ENCODE measurements at places on chromosomes 5 and 9. TPM values are rescaled to one million over a fixed set of nuclear protein-coding genes. Genes with fewer than 3 reads are reported as not detected.

DNA sequence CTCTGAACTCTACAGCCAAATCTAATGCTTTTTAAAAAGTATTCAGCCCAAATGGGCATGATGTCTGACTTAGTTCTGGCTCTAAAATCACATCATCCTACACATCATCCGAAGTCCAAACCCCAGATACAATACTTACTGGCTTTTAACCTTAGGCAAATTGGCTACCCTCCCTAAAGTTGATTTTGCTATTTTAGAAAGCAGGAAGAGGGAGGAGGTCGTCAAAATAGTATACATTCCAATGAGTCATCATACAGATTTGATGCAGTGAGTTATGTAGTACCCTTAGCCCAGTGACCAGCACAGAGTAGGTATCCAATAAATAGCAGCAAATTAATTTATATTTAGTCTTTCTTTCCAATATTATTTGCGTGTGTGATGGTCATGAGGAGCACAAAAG, 582.0 kb upstream of the TUSC1 start:
- no peak for DNase-seq

The GLIPR2 gene
- total RNA-seq, result 7.3 TPM

DNA sequence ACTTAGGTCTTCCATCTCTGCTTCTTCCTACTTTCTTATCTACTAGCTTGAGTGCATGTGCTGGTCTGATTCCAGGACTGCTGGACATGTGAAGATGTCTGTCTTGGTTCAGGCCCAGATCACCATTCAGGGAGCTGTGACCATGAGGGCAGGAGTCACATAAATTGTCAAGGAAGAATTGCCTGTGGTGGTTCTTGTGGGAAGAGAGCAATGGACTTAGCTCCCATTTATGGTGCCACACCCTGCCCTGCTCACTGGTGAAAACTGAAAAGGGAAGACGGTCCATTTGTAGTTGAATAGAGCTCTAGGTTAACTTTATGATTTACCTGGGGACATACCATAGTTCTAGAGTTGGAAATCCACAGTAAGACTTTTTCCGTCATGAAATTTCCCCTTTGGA, 244.3 kb upstream of the ZNF608 start:
- DNase-seq, result no peak

- no peak for DNase-seq
Observed at GRCh38 chr5:154168395-154168794, 22.1 kb upstream of the GALNT10 start.

- no peak for DNase-seq
Observed at GRCh38 chr5:83498585-83498984, 27.0 kb downstream of the VCAN start.

The C1QTNF2 gene
- total RNA-seq, result 0.11 TPM

The LCP2 gene
- total RNA-seq, result not detected

- no peak for DNase-seq
Observed at GRCh38 chr5:173771121-173771724, 116.9 kb upstream of the CPEB4 start.

The FSD1L gene
- total RNA-seq, result 29.5 TPM

The IFNA21 gene
- total RNA-seq, result not detected

DNA sequence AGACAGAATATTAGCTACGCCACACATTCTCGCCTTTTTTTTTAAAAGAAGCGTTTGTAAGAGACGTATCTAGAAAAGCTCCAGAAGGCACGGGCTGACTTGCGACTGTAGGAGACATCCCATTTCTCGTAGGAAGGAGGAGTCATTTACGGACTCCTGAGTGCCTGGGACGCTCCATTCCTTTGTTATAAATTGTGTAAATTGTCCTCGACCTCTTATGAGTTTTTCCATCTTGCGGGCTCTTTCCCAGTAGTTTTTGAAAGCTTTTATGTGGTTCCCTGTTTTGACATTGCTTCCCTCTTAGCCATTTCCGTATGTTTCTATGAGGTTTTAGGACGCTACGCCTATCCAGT, 1.0 kb downstream of the RABL6 start:
- DNase-seq, result no peak

Measured in progenitor cell of endocrine pancreas (in vitro differentiated cells).